Fibroblast of skin of left quadriceps (primary cell): ENCODE measurements at places on chromosomes 13 and 19.

DNA sequence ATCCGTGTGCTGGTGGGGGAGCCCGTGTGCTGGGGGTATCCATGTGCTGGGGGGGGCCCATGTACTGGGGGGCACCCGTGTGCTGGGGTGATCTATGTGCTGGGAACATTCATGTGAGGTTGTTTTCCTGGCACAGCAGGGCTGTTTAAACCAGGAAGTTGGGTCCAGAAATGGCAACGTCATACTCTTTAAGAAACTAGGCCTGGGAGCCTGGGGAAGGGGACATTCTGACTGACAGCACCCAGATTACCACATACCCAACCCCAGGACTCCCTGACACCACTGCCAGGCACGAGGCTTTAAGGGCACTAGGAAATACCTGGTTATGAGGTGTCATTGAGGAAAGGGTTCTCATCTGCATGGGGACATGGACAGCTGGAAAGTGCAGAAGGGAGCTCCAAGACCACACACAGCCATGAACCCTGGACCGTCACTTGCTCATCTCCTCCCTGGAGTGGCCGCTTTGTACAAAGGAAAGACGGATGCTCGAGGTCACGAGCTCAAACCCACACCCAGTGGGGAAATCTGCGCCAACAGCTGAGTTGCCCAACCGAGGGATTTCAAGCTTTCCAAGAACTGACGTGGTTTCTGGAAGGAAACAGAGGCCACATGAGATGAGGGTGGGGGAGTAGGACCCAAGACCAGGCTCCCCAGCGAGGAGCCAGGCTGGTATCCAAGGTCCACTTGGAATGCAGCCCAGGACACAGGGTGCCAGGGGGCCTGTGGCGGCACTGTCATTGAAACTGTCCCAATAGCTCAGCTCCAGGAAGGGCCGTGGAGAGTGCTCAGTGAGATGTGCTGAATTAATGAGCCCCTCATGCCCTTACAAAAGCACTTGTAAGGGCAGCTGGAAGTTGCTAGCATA, 40.9 kb downstream of the RAB20 start:
- DNase-seq, result no peak

GRCh38 chr19:46862503-46862834, 1.7 kb downstream of the ARHGAP35 start:
- DNase-seq, result no peak

DNA sequence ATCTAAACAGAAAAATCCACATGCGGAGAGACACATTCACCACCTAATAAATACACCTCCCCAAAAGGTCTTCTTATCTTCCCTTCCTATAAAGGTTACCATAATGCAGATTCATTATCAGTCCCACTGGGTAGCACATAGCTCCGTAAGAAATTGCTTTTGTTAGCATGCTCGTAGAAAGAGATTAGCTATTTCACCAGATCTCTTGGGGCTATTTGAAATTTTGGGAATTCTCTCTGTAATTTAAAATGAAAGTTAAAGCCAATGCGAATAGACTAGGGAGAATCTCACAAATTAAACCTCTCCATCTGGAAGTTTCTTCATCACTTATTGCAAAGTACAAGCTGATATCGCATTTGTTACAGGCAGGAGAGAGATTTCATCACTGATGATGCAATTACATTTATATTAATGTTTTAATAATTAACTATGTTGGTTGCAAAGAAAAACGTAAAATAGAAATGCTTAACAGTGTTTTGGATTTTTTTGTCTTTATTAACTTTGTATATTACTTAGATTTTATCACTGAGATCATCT, 12.9 kb upstream of the DACH1 start:
- DNase-seq, result no peak

GRCh38 chr19:51093101-51093500, 10.4 kb upstream of the KLK14 start:
- DNase-seq, result no peak

- no peak for DNase-seq
These were observed 12.8 kb upstream of the RASA3 start for GRCh38 chr13:114145256-114145655.

DNA sequence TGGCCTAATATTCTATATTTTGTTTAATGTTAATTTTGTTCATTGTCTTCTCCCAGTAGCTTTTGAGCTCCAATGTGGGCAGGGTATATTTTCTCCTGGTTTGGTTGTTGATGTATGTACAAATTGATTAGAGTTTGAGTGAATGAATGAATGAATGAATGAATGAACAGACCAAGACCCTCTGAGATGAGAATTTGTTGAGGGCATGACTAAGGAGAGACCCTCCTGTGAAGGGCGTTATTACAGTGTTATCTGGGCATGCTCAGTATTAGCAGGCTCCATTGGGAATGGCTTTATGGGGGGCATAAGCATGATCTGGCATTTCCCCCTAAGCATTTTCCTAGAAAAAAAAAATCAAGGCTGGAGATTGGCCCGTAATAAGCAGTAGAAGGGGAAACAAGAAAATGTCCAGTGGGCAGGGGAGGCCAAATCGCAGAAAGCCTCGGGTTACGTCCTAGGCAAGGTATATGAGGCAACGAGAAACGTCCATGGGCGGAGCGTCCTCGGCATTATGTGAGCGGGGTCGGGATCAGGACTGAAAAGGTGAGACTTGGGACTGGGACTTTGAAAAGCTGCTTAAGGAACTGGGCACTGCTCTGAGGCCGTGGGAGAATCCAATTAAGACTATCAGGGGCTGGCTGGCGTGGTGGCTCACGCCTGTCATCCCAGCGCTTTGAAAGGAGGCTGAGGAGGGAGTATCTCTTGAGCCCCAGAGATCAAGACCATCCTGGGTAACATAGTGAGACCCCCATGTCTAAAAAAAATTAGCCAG, 904 bp upstream of the ARHGAP33 start:
- DNase-seq, result no peak

- no peak for DNase-seq
These were observed 3.4 kb downstream of the LAIR2 start for GRCh38 chr19:54506079-54506478.

DNA sequence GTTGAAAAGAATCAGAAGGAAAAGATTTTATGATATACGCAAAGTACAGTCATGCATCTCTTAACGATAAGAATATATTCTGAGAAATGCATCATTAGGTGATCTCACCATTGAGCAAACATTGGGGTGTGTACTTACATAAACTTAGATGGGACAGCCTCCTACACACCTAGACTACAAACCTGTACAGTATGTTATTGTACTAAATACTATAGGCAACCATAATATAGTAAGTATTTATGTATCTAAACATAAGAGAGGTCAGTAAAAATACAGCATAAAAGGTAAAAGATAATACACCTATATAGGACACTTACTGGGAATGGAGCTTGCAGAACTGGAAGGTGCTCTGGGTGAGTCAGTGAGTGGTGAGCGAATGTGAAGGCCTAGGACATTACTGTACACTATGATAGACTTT, 254.6 kb downstream of the SPRY2 start:
- no peak for DNase-seq

- no peak for DNase-seq
These were observed 3.6 kb upstream of the IFNL2 start for GRCh38 chr19:39264306-39265290.

DNA sequence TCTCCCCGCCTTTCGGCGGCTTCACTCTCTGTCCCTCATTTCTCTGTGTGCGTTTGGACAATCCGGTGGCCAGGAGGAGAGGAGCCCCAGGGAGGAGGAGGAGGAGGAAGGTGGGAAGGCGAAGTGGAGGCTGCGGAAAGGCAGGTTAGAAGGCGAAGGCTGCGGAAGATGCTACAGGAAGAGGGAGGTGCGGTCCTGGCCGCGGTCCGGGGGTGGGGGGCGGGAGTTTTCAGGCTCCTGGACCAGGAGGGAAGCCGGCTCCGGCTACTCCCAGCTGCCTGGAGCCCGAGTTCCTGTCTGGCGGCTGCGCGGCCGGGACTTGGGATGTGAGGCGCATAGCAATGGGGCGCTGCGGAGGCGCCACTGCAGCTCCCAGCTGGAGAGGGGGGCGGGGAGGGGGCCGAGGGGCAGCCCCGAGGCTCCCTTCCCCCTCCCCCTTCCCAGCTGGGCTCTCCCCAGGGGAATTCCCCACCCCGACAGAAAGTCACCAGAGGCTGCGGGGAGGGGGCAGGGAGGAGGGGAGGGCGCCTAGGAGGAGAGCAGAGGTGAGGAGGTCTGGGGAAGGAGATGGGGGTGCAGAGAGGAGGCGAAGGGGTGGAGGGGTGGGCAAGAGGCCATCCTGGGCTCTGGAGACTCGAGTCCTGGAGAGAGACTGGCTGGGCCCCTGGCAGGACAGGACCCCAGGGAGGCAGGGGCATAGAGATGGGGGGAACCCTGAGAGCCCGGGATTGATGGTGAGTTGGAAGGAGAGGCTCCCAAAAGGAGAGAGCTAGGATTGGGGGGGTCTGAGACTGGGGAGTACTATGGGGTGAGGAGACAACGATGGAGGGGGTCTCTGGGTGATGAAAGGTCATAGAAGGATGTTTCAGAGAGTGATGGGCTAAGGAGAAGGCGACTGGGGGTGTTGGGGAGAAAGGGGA, 2.0 kb downstream of the LRRC4B start:
- no peak for DNase-seq

- no peak for DNase-seq
These were observed 1086.1 kb upstream of the MIR17HG start for GRCh38 chr13:90261343-90261742.

- no peak for DNase-seq
These were observed 733 bp upstream of the CDX2 start for GRCh38 chr13:27969866-27970229.

- DNase-seq, result no peak
These were observed 1560.7 kb downstream of the UQCRFS1 start for GRCh38 chr19:27652281-27652680.

DNA sequence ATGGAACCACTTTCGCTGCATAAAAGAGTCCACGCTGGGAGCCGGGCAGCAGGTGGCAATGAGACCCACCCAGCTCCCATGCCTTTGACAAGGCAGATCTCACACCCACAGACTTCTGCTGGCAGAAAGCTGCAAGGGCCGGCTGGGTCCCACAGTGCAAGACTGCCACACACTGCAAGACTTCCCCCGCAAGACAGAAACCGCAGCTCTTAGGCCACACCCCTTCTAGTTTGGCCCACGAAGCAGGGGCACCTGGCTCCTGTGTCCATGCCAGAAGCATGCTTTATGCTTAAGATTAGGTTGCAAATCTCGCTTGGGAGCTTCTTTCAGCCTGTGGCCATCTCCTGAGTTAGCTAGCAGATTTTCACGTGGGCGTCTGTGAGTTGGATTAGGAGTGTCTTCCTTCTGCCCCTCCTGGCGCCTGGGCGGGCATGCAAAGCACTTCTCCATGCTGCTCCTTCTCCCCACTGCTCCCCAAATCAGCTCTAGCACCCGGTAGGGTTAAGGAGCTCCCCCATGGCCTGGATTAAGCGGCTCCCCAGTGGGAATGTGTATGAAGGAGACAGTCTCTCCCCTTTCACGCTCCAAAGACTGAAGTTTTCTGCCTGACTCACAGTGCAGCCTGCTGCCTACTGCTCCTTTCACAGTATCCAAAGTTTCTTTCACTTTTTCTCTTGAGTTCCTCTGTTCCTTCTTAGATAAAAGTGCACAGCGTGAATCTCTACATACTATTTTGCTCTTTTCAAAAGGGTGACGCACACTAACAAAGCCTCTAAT, 17.7 kb downstream of the GPC6 start:
- no peak for DNase-seq

GRCh38 chr13:104422668-104423067, 1356.5 kb upstream of the SLC10A2 start:
- DNase-seq, result no peak

DNA sequence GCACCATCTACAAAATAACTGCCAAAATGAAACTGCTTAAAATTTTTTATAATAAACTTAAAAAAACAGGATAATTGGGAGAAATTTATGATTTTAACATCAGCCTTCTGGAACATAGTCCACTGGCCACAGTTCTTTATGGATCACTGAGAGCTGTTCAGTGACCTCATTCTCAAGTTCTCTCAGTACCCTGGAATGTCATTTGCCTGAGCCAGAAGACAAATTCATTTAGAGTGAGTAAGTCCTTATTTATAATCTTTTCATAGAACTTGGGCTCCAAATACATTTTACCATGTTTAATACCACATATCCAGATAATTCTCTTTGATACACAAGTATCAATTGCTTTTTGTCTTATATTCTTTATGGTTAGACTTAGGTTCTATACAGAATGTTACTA, 87.6 kb downstream of the CAB39L start:
- DNase-seq, result peak; percentile 70

- no peak for DNase-seq
These were observed 7.6 kb downstream of the POU4F1 start for GRCh38 chr13:78595495-78596398.

DNA sequence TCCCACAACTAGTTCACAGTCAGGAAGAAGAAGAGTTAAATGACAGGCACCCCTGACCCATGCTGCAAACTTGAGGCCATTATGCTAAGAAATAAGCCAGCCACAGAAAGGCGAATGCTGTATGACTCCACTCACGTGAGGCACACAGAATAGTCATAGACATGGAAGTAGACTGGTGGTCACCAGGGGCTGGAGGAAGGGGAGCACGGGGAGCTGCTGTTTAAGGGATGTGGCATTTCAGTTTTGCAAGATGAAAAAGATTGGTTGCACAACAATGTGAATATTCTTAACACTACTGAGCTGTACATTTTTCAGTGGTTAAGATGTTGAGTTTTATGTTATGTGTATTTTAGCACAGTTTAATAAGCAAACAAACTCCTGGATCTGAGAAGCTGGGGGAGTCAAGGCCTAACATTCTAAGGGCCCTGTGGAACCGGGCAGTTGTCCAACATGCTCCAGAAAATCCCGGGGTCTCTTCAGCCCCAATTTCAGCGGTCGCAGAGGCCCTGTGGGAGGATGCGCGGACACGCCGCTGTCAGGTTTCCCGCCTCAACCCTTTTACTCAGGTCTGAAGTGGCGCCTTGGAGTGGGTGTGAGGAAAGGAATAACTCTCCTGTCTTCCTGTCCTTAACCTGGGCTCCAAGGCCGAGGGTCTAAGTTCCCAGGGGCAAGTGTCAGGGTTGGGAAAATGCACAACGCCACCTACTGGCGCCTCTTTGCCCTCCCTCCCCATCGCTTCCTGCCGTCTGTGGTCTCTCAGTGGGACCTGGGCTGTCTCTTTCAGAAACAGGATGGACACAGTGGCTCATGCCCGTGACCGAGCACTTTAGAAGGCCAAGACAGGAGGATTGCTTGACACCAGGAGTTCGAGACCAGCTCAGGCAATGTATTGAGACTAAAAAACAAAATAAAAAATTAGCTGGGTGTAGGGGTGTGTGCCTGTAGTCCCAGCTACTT, 4.4 kb upstream of the TMEM272 start:
- no peak for DNase-seq

DNA sequence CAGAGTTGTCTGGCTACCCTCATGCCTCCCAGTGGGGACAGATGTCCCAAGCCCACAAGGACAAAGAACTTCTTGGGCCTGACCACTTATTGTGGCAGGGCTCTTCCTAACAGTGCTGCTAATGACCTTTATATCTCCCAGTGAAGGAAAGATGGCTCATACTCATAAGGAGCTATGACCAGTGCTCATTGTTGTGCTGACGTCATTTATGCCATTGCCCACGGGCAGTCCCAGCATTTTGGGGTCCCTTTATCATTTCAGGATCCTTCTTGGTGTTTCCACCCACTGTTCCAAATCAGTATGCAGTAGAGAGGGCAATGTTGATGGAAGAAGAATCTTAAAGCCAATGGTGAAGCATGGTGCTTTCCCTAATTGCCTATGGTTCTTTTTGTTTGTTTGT, 1640.0 kb upstream of the PRR20A start:
- no peak for DNase-seq
